ENCODE measurements at places on chromosomes 16 and 17. TPM values are rescaled to one million over a fixed set of nuclear protein-coding genes. Genes with fewer than 3 reads are reported as not detected.

The NAGS gene
- total RNA-seq = 1.1 TPM

The TMED6 gene
- not detected for total RNA-seq

The DNAAF1 gene
- total RNA-seq = 0.19 TPM

The KRTAP4-4 gene
- total RNA-seq = not detected

The YPEL2 gene
- total RNA-seq = 2.8 TPM

The PPP1R1B gene
- not detected for total RNA-seq

The NATD1 gene
- 3.5 TPM for total RNA-seq

The CD300H gene
- total RNA-seq = 0.67 TPM

The CHST5 gene
- 0.08 TPM for total RNA-seq

The TSPOAP1 gene
- total RNA-seq = not detected

The RNF222 gene
- not detected for total RNA-seq

The GP1BA gene
- not detected for total RNA-seq

The ITGAE gene
- 81.5 TPM for total RNA-seq

The KRT33A gene
- not detected for total RNA-seq

The KRT36 gene
- total RNA-seq = not detected

The EVI2B gene
- total RNA-seq = not detected

The C1QTNF8 gene
- not detected for total RNA-seq

The KRTAP9-4 gene
- not detected for total RNA-seq

The RAMP2 gene
- total RNA-seq = 0.74 TPM

The IL17C gene
- not detected for total RNA-seq

The CNGB1 gene
- total RNA-seq = 0.27 TPM

The KRT39 gene
- not detected for total RNA-seq

The DHRS11 gene
- 9.2 TPM for total RNA-seq

The CDH13 gene
- total RNA-seq = not detected

The SLFN14 gene
- not detected for total RNA-seq

The LITAFD gene
- not detected for total RNA-seq

The KRTAP9-8 gene
- not detected for total RNA-seq

The TEX14 gene
- 0.21 TPM for total RNA-seq

The TP53TG3B gene
- total RNA-seq = 0.66 TPM

The SLC46A1 gene
- total RNA-seq = 16.7 TPM

The PERCC1 gene
- not detected for total RNA-seq

The SPAG9 gene
- 73.4 TPM for total RNA-seq

The BCAS3 gene
- 10.1 TPM for total RNA-seq

The MFSD6L gene
- not detected for total RNA-seq

The EVI2A gene
- total RNA-seq = not detected

The SLX4 gene
- total RNA-seq = 5.6 TPM

The FA2H gene
- total RNA-seq = 27.5 TPM

The GINS2 gene
- total RNA-seq = 30.1 TPM

The UBTF gene
- 103 TPM for total RNA-seq

The TMC6 gene
- 12.6 TPM for total RNA-seq

Measured in A549 treated with ZK216348 at 1 μM for 4 hours (cell line).